Stimulated activated CD4-positive, alpha-beta T cell treated with anti-CD3 and anti-CD28 coated beads, Interleukin-1b, Interleukin-23, amount 100 ng/mL, for 1 hour (primary cell): ENCODE measurements at places on chromosomes 7 and 10.
A peak's percentile ranks its signal among the peaks of the same experiment; 100 is the strongest.

GRCh38 chr10:89901895-89902294 is 200.5 kb downstream of the KIF20B start:
- DNase-seq: no peak

GRCh38 chr10:4501306-4501705 is 324.7 kb upstream of the AKR1E2 start:
- DNase-seq: no peak

- no peak for DNase-seq
Measured at GRCh38 chr7:125668321-125668993, 738.8 kb upstream of the POT1 start.

- no peak for DNase-seq
Measured at GRCh38 chr7:73941836-73942551, 81.0 kb downstream of the TMEM270 start.

DNA sequence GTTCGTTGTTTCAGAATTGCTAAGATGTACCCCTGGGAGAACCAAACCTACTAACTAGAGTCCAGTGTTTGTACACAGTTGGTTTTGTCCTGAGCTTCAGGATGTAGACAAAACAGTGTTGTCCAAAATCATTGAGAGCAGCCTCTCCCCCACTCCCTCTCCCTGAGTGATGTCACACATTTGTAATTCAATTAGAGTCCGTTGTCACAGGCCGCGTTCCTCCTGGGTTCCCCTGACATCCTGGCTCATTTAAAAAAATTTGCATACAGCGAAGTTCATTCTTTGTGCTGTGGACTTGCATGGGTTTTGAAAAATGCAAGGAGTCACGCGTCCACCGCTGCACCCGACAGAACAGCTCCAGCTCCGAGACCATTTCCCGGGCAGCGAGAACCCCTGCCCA is 10.3 kb downstream of the GRIFIN start:
- DNase-seq: no peak

DNA sequence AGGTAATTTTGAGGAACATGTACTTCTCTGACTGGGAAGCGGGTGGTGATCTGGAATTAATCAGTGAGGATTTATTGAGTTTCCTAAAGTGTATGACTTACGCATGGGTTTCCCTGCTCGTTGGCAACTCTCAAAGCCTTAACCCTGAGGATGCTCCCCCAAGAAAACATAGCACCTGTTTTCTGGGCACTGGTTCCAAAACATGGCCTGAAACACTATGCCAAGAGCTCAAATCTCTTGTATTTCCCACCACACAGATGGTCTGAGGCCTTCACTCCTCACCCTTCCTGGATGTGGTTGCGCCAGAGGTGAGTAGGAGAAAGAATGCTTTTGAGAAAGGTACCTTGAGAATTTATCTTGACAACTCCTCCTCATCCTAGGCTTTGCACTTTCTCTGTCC is 250.4 kb downstream of the FZD1 start:
- no peak for DNase-seq

- DNase-seq: peak; percentile 82
Measured at GRCh38 chr7:55365675-55366460, 731 bp downstream of the LANCL2 start.

- DNase-seq: no peak
Measured at GRCh38 chr10:129417870-129418269, 49.2 kb upstream of the MGMT start.

DNA sequence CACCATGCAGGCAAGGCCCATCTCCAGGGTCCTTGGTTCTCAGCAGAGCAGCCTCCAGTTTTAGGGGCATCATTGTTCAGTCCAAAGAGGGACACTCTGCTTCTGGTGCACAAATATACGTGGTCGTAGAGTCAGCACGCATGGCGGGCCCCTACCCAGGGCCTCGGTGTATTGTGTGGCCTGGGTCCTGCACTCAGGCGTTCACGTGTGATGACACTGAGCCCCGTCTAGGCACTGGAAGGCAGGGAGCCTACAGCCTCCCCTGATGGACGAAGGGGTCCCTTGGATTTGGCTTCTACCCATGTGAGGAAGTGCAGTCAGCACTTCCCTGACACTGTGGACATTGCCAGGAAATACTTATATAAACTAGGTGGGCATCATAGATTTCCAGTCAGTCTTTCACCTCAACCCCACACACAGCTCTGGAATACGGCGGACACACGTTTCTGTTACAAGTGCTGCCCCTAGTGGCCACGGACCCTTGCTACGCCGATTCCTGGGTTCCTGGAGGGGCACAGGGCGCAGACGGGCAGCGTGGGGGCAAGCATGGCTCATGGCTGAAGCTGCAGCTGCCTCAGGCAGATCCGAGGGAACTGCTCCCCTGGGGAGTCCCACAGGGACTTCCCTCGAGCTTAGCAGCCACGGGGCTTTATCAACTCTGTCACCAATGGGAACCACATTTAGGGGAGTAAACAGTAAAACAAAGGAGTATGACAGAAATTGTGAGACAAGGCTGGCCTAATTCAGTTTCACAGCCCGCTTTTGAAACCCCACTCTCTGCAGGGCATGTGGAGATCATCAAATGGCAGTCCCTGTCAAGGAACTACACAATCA is 25.4 kb downstream of the AIFM2 start:
- DNase-seq: no peak

DNA sequence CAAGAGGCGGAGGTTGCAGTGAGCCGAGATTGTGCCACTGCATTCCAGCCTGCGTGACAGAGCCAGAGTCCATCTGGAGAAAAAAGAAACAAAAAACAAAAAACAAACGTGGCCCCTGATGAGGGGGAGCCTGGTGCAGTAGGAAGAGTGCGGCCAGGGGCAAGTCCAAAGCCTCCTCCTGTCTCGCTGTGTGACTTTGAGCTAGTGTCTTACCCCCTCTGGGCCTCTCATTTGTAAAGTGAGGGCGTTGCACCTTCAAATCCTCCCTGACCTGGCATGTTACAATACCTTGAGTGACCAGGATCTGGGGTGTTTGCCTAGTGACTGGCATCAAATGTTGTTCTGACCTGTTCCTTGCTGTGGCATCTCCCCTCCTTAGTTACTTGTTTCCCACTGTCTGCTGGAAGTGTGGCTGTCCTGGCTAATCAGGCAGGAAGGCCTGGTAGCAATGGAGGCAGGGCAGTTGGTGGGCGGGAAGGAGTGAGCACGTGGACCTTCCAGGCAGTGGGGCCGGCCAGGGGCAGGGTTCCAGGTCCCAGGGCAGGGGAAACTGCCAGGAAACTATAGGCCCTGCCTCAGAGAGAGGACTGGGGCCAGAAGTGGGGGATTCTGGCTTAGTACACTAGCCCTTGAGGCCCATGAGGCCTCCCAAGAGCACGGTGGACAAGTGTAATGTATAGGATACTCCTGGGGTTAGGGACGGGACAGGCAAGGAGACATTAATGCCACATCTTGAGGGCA is 24.5 kb upstream of the GOLGA7B start:
- DNase-seq: no peak

- no peak for DNase-seq
Measured at GRCh38 chr7:151662251-151662826, 142.6 kb upstream of the RHEB start.

DNA sequence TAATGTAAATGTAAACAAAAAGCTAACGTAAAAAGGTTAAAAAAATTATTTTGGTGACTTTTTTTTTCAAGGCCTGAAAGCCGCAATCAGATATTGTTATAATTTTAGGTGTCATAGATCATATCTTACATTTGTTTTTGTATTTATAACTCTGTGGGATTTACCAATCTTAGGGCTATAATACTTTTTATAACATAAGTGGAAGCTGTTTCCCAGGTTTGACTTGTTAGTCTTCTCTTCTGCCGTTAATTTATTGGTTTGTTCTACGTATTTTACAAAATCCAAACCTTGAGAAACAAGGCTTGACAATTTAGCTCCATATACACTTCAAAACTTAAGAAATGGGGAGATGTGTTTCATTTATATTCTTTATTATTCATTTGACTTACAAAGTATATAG is 119.4 kb downstream of the EVX1 start:
- DNase-seq: no peak
